Aortic smooth muscle cell (primary cell): ENCODE measurements at places on chromosomes 6 and 20. TPM values are rescaled to one million over a fixed set of nuclear protein-coding genes. Genes with fewer than 3 reads are reported as not detected.

The GJA10 gene
- not detected in 2 replicates for total RNA-seq

The BFSP1 gene
- 1.9 and 2.9 TPM in 2 replicates for total RNA-seq

The KCNQ2 gene
- not detected in 2 replicates for total RNA-seq

The KIAA1755 gene
- total RNA-seq = 5.8 and 10.0 TPM in 2 replicates

The NDUFAF4 gene
- total RNA-seq = 8.0 and 8.3 TPM in 2 replicates

The ATP6V1G2 gene
- 3.3 and 4.0 TPM in 2 replicates for total RNA-seq

The DEFB119 gene
- not detected in 2 replicates for total RNA-seq

The GHRH gene
- not detected in 2 replicates for total RNA-seq

The NT5E gene
- 509 and 869 TPM in 2 replicates for total RNA-seq

The BHLHE23 gene
- not detected in 2 replicates for total RNA-seq

The OPN5 gene
- 0.19 and 1.1 TPM in 2 replicates for total RNA-seq

The MOG gene
- not detected in 2 replicates for total RNA-seq

The KIAA0408 gene
- total RNA-seq = 1.5 and 2.4 TPM in 2 replicates

The MUC21 gene
- not detected in 2 replicates for total RNA-seq

The DLK2 gene
- 0.12 TPM in 1 of 2 replicates, not detected in the other for total RNA-seq

The DEFB132 gene
- total RNA-seq = not detected in 2 replicates

The COL9A1 gene
- total RNA-seq = not detected in 2 replicates

The ENPP1 gene
- total RNA-seq = 1.9 and 2.0 TPM in 2 replicates

The ZC2HC1B gene
- not detected in 2 replicates for total RNA-seq

The PNLDC1 gene
- not detected in 2 replicates for total RNA-seq

The DEFB124 gene
- total RNA-seq = not detected in 2 replicates

The TUBE1 gene
- total RNA-seq = 17.7 and 20.3 TPM in 2 replicates

The PREX1 gene
- 75.0 and 102 TPM in 2 replicates for total RNA-seq

The EDEM2 gene
- 98.4 and 101 TPM in 2 replicates for total RNA-seq

The EYS gene
- under 0.01 TPM in 2 replicates for total RNA-seq
